ENCODE measurements at places on chromosomes 6 and 20. TPM values are rescaled to one million over a fixed set of nuclear protein-coding genes. Genes with fewer than 3 reads are reported as not detected.

- no peak for DNase-seq
Measured at GRCh38 chr6:34497411-34497810, 31.5 kb downstream of the PACSIN1 start.

- no peak for DNase-seq
Measured at GRCh38 chr6:123551939-123552707, 84.6 kb downstream of the TRDN start.

GRCh38 chr6:155155787-155156447 lies 107.9 kb upstream of the CLDN20 start:
- DNase-seq: no peak

- DNase-seq: no peak
Measured at GRCh38 chr20:51427651-51428291, 114.7 kb downstream of the NFATC2 start.

The GABRR1 gene
- not detected for total RNA-seq

The RCAN2 gene
- total RNA-seq: 0.48 TPM

The C20orf202 gene
- not detected for total RNA-seq

The ELOVL2 gene
- total RNA-seq: not detected
